ENCODE measurements at places on chromosomes 6 and 20.

DNA sequence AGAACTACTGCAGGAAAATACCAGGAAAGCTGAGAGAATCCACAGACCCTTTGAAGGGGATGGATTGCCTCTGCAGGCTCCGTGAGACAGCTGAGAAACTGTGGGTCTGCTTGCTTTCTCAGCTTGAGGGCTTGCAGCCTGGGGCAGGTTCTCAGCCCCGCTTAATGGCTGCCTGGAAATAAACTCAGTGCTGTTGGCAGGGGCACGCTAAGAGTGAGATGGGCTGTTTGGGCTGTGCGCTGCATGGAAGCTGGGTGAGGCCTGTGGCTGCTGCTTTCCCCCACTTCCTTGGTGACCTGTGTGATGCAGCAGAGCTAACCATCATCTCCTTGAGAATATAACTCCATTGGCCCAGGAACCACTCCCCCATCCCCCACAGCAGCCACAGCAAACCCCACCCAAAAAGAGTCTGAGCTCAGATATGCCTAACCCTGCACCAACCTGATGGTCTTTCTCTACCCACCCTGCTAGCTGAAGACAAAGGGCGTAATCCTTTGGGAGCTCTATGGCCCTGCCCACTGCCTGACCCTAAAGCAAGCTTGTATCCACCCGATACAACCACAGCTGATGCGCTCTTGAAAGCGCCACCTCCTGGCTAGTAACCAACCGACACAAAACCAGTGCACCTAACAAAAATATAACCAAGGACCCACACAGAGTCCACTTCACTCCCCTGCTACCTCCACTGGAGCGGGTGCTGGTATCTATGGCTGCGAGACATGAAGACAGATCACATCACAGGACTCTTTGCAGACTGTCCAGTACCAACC is 800.6 kb upstream of the MAP3K7 start:
- no peak for DNase-seq

GRCh38 chr6:99151634-99152346 is 197.7 kb downstream of the FAXC start:
- no peak for DNase-seq

GRCh38 chr6:5214570-5215052 is 46.1 kb downstream of the LYRM4 start:
- DNase-seq: no peak

DNA sequence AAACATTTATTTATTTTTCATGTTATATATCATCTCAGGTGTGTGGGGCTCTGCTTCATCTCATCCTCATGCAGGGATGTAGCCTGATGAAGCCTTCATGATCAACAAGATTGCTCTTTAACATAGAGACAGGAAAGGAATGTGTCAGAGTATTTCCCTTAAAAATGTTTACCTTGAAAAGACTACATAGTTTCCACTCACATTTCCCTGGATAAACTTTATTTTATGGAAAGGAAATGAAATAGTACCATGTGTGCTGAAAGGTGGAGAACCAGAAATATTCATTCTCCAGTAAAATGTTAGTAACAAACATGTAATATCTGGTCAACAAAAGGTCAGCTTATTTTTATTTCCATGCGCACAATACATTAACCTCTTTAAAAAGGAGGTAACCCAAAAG is 155.8 kb downstream of the GRM1 start:
- DNase-seq: no peak

- no peak for DNase-seq
Measured at GRCh38 chr6:30719356-30719755, 796 bp upstream of the TUBB start.

- no peak for DNase-seq
Measured at GRCh38 chr6:139569566-139569965, 195.1 kb upstream of the CITED2 start.

- no peak for DNase-seq
Measured at GRCh38 chr6:136067731-136068341, 182.3 kb downstream of the MTFR2 start.
